Gastroesophageal sphincter (tissue), 4 donors: ENCODE measurements at places on chromosomes 3 and 15. TPM values are rescaled to one million over a fixed set of nuclear protein-coding genes. Genes with fewer than 3 reads are reported as not detected.

Gene CHRNA5
- 4.0 TPM for total RNA-seq

Gene CNTN4
- total RNA-seq: 5.8 TPM

- ATAC-seq: no peak
These were observed 101.8 kb downstream of the BDH1 start for GRCh38 chr3:197454014-197454413.

- ATAC-seq: no peak
These were observed at the start of gene TNNC1 for GRCh38 chr3:52453496-52454249. Gene TNNC1, minus strand, starts transcription at chr3:52454041. Its CDS starts 26 bp downstream, at chr3:52454015.

GRCh38 chr3:134802428-134803050 lies 7.5 kb downstream of the EPHB1 start:
- ATAC-seq: no peak

DNA sequence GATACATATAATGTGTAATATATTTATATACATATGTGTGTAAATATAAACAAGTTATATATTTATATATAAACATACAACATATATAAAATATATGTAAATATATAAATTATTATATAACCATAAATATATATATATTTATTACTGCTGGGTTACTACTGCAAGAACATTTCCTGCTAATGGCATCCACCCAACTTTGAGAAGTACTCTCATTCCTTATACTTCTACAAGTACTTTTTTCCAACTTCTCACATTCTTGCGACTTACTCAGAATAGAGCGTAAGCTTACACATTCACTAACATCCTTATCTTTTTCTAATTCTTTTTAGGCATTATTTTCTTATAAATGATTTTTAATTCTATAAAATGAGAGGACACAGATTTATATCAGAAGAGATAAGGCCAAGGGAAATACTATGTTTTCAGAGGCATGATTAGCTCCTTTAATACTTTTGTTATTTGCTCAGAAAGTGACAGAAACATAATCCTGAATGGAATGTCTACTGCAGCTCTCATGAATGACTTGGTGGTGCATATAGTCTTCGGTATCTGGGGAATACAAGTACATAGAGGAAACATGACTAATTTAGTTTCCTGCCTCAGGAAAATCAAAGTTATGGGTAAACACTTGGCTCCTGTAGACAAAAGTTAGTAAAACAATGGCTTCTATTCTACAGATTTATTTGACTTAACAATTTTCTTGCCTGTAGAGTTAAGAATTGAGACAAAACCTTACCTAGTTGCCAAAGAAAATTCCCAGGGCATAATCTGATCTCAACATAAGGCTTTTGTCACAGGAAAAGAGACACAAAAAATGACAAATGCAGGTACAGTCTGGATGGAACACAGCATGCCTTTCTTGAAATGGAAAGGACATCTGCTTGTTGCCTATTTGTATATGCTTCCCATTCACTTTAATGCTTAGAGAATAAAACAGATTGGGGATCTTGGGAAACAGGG lies 453.9 kb downstream of the SQOR start:
- no peak for ATAC-seq

DNA sequence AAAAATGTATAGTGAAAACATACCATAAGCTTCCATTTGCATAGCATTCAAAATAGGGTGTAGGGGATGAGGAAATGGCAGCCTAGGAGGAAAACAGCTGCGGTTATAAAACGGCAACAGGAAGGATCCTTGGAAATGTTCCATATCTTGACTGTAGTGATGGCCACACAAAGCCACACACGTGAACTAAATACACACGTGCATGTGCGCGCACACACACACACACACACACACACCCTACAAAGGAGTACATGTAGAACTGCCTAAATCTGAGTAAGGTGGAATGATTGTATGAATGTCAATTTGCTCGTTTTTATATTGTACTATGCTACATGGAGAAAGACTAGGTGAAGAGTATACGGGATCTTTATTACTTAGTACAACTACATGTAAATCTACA lies 3.9 kb upstream of the IREB2 start:
- ATAC-seq: no peak
